Aorta (tissue), 5 donors: ENCODE measurements at places on chromosomes 4 and X.

DNA sequence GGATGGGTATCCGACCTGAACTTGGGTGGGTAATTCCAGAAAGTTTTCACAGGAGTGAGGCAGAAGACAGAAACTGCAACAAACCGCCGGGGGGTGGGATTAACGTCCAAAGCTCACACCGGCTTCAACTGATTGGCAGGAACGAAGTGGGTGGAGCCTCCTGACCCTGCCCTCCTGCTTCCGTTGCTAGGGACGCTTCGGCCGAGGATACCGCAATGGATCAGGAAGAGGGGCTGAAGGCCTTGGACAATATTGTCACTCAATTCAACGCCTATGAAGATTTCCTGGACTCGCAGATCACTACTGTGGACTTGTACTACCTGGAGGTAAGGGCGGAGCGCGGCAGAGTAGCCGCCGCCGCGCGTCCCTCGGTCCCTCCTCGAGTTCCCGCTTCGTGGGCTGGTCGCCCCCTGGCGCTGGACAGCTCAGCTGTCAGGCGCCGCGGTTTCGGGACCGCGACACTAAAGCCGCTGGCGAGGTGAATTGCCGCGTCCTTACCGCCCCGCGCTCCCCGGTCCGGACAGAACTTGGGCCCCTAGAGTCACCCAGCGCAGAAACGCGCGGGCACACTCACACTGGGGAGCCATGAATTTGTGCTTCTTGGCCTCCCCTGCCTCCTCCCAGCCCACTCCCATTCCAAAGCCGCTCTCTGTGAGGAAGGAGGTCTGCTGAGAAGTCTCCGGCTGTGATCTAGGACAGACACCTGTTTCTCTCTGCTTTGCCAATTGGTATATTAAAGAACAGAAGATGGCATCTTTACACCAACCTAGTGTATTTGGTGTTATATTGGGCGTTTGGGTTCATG lies at the start of gene CFAP299:
CFAP299 (plus strand) TSS at position 177 of the 805 bp plus-strand sequence.
- peak; percentile 88 for DNase-seq

GRCh38 chr4:71974681-71975080 lies 57.1 kb upstream of the NPFFR2 start:
- DNase-seq, result no peak

GRCh38 chr4:157045507-157046127 lies 30.3 kb upstream of the GLRB start:
- no peak for DNase-seq

GRCh38 chrX:135463937-135464336 lies 42.2 kb downstream of the SMIM10L2A start:
- DNase-seq, result no peak

DNA sequence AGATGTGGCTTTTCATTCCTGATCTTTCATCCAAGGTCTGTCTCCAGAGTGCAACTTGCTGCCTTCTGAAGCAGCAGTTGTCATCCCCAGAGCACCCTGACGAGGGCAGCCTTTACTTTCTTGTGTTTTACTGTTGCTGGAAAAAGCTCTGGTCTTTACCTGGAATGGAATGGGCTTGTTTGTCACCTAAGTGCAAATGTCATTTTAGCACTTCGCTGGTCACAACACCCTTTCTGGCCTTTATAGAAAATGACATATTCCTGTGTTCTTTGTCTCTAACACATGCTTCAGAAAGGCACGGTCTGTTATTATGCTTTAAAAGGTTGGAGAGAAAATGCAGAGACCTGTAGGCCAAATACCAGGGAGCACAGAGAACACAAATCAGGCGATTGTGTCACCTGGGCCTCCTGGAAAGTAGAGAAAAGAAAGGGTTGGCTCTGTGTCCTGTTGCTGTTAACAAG lies 332.7 kb upstream of the IGFBP7 start:
- DNase-seq, result no peak

- no peak for DNase-seq
Observed at GRCh38 chr4:47572981-47573380, 87.9 kb downstream of the ATP10D start.

DNA sequence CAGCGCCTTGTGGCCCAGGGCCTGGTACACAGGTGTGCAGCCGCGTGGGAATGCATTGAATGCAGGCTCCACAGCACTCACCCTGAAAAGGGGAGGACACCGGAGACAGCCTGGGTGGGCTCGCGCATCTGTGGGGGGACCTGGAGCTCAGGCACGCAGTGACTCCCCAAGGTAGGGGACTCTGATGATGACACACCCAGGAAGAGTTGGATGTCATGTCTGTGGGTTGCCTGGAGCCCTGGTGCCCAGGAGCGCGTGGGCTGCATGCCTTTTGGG lies 32.7 kb upstream of the HTRA3 start:
- DNase-seq, result no peak

GRCh38 chr4:103994059-103994458 lies 274.3 kb upstream of the TACR3 start:
- no peak for DNase-seq

GRCh38 chr4:144104509-144105130 lies 35.9 kb downstream of the GYPA start:
- DNase-seq, result no peak

DNA sequence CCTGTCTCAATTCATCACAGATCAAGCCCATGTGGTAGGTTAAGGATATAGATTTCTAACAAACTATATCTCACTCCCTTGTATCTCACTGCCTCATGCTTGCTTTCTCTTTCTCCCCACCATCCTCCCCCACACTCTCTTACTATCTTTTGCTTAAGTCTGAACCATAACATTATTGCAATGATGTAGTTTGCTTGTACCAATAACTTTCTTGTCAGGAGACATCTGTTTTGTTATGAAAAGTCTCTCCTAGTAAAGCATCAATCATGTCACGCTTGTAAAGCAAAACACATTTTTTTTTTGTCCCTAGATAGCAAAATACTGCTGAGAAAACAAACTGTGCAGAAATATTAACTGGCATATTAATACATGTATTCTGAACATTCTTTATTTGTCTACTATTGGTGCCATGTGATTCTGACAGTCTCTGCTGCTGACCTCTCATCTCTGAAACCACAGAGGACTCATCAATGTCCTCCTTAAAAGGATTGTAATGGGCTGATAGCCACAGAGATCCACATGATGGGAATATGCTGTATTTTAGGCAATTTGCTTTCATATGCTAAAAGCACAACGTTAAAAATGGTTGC lies 217.5 kb downstream of the VEGFC start:
- no peak for DNase-seq

GRCh38 chr4:165877286-165877685 lies 4.2 kb downstream of the TLL1 start:
- no peak for DNase-seq

DNA sequence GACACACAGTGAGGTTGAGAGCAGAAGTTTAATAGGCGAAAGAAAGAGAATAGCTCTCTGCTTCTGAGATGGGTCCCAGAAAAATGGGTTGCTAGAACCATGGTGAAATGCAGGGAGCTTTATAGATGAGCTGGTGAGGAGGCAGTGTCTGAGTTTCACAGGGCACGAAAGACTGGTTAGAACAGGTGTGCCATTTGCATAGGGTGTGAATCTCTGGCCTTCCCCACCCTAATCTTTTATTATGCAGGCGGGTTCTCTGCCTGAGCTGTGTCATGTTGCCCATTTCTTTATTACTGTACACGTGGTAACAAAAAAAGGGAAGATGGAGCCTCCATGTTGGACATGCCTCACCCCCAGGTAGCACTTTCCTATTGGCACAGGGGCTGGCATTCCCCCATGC lies 39.1 kb downstream of the FUNDC1 start:
- DNase-seq, result no peak

DNA sequence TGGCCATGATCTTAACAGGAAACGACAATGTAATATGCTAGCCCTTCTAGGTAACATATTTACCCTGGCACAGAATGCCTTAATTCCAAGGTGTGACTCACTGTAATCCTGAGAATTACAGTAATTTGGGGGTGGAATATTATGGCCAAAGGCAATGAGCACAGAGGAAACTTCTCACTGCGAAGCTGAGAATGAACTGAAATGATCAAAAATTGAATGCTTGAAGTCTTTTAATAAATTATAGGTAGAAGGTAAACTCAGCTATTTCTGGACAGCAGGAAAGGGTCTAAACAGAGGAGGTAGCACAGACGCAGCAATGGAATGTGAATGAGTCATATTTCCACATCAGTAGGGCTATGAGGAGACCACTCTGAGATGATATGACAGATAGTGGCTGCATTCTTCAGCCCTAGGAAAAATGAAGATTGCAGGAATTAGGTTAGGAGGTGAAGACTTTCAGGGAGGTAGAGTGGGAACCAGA lies 312.6 kb downstream of the PACRGL start:
- DNase-seq, result no peak

DNA sequence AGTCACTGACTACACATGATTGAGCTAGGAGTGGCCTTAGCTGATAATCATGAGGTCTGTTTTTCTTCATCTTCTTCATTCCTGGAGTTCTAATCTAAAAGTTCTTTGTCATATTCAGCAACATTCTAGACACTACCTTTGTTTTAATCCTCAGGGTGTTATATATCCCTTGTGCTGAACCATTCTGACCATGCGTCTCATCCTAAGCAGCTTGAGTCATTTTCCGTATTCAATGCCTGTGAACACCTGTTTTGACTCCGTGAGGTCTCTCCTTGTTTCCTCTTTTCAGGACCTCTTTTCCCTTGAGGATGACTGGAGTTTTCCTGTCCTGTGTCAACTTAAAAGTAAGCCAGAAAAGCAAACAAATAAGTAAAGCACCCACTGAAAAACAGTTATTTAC lies 597.9 kb downstream of the GBA3 start:
- no peak for DNase-seq

- no peak for DNase-seq
Observed at GRCh38 chr4:89299153-89299791, 8.3 kb downstream of the GPRIN3 start.

DNA sequence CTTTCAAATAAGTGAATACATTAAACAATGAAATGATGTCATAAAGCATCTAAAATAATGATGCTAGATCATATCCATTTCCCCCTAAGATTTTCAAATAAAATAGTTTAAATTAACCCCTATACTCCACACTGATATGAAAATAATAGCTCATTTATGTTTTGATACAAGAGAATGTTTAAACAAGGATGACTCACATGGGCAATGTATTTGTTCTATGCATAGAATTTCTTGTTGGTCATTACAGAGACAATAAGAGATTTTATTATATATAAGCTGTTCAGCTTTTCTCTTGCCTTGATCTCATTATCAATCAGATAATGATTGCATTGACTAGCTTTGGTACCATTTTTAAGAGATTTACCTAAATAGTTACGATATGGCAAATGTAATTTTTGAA lies 411.7 kb downstream of the ARHGAP24 start:
- no peak for DNase-seq

DNA sequence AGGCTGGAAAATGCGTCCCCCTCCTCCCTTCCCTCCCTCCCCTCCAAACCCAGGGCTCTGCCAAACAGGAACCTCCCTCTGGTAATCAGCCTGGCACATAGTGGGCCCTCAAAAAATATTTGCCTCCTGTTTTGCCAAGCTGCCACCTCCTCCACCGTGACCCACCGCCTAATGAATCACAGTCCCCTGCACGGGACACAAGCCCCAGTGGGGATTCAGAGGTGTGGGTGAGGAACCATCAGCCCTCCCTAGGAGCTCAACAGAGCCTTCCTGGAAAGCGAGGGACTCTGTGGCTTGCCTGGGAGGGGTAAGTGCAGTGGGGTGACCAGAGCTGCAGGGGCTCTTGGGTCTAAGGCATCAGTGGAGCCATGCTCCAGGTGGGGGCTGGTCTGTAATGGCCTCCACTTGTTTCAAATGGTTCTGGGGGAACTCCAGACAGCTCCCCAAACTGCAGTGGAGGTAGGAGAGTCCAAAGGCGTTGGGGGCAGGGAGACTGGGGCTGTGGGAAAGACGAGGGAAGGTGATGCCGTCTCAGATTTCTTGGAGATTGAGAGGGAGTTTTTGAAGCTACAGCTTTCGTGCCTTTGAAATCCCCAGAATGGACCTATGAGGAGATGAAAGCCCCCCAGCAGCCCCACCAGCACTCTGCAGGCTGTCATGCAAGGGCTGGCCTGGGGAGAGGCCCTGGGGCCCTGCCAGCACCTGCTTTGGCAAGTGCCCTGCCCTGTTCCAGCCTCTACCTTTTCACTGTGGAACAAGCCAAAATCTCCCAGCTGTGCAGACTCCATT lies 1.0 kb upstream of the PPP2R2C start:
- DNase-seq, result no peak

- DNase-seq, result no peak
Observed at GRCh38 chr4:65450899-65451298, 219.4 kb downstream of the EPHA5 start.

DNA sequence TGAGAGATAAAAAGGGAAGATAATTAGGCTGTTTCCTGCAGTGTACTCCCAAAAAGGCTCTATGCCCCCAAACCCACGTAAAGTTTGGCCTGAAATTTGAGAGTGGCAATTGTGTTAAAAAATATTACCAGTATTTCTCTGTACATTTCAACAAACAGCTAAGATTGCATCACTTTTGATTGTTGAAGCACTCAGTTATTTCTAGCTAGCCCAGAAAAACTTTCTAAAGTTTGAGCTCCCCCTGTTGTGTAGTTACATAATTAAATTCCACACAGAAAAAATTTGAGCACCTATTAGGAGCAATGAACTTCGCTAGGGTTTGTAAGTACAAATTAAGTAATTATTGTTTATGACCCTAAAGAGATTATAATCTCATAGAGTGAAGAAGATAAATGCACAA lies 109.4 kb downstream of the DLG3 start:
- no peak for DNase-seq

GRCh38 chrX:38577738-38578137 lies 16.4 kb downstream of the TSPAN7 start:
- no peak for DNase-seq

GRCh38 chr4:17762726-17763125 lies 18.7 kb downstream of the FAM184B start:
- DNase-seq, result no peak

- DNase-seq, result no peak
Observed at GRCh38 chr4:153646261-153646660, 37.8 kb upstream of the TLR2 start.

DNA sequence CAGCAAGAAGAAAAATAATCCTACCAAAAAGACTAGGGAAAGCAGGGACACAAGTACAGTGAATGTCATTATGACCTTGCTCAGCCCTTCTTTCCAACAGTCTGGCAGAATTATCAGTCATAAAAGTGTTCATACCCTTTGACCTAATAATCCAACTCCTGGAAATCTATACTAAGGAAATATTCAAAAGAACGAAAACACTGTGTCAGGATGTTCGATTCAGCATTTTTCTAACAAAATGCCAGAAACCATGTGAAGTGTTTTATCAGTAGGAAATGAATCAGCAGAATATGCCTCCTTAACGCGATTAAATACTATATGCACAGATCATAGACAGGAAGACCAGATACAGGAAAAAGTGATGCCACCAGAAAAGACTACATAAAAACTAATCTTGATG lies 16.2 kb upstream of the S100G start:
- no peak for DNase-seq

DNA sequence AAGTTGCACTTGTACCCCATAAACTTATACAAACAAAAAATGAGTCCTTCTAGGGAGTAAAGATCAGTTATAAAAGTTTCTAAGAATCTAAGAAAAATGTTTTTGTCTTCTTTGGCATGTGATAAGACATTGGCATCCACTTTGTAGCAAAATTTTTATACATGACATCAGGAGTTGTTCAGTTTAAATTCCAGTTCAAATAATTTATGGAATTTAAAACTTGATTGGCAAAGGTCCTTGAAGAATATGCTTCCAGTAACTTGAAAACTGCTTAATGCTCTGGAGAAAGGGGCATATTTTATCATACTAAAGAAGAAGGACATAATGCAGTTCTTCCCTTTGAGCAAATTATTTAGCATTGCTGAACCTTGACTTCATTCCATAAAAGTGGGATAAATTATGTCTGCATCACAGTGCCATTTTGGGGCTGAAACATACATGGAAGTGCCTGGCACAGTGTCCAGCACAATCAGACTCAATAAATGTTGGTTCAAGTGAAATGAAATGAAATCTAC lies 163.3 kb upstream of the IL15 start:
- no peak for DNase-seq
